NCI-H2227 treated with DMSO at 0.1 percent for 48 hours (cell line): ENCODE measurements at places on chromosomes 11 and 22.

DNA sequence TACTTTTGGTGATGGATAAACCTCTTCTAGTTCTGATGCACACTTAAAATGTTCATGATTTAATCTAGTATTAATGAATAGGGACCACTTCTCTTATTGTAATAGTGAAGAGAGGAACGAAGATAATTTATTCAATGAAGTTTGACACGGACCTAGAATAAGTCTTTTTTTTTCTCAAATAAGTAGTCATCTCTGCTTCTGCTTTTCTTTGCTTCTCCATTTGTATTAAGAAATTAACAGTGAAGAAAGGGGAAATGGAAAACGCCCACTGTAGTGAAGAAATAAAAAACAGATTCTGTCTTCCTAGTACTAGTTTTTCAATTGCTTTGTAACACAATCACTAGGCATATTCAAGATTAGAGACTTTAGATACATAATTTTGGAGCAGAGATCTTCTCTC is 73.0 kb downstream of the CD44 start:
- DNase-seq, result no peak

GRCh38 chr22:40309631-40310030 is 36.7 kb upstream of the ADSL start:
- DNase-seq, result no peak

DNA sequence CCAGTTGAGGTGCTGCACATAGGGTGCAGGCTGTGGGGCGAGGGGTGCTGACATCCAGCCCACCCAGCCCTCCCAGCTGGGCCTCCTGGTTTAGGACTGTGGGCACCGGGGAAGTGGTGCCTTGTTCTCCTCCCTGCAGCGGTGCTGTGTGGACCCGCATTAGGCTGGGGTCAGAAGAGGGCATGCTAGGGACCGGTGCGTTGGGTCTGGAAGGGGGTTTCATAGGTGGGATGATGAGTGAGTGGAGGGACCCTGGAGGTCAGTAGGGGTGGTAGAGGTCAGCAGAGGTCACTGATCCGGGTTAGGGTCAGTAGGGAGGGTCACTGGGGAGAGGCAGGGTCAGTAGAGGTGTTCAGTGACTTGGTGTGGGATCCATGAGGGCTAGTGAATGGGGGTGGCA is 6.7 kb upstream of the MYBPC3 start:
- no peak for DNase-seq

GRCh38 chr11:106424111-106424510 is 346.6 kb downstream of the AASDHPPT start:
- no peak for DNase-seq

- DNase-seq, result no peak
These were observed 34.3 kb downstream of the CYB5R2 start for GRCh38 chr11:7638710-7639642.

- DNase-seq, result no peak
These were observed 43.0 kb upstream of the CCDC134 start for GRCh38 chr22:41757502-41757901.

DNA sequence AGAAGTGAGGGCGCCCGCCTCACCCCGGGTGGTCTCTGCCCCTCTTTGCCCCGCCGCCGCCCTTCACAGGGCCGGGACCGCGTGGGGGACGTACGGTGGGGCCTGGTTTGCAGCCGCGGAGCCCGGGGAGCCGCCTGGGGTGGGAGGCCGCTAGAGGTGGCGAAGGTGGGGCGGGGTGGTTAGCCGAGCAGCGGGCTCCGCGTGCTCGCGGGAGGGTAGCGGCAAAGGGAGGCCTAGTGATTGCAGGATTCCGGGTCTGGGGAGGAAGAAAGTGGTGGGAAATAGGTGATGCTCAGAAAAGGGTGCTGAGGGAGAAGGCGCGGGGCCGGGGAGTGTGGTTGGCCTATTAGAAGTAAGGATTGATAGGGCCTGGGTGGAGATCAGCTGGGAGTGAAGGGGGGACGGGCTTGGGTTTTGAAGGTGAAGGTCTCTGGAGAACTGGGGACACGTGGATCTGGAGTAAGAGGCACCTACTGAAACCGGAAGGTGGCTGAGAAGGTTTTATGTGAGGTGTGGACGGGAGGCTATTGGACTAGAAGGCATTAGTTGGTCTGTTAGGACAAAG is 571 bp downstream of the FAR1 start:
- no peak for DNase-seq

DNA sequence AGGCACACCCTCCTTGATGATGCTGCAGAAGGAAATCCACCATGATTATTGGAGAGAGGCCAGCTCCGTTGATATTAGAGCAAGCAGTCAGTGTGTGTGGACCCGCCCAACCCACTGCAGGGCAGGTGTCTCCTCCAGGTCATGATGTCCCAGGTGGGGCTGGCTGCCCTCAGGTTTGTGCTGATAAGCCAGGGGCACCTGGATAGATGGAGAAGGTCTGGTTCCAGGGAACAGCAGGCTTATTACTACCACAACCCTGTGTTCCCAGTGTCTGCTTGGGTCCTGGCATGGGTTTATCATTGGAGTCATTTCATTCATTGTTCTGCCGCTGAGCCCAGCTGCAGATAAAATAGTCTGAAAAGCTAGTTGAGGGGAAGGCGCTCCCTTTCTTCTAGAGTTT is 181.1 kb upstream of the NECTIN1 start:
- no peak for DNase-seq

GRCh38 chr22:43186272-43187170 is at the start of gene TTLL12:
Gene TTLL12 (minus strand): TSS chr22:43187134. CDS start chr22:43187069, 65 bp downstream.
- peak; percentile 4 for DNase-seq

GRCh38 chr11:2691355-2691761 is 8.4 kb downstream of the KCNQ1OT1 start:
- no peak for DNase-seq

GRCh38 chr11:28535677-28536076 is 427.5 kb downstream of the METTL15 start:
- DNase-seq, result no peak

DNA sequence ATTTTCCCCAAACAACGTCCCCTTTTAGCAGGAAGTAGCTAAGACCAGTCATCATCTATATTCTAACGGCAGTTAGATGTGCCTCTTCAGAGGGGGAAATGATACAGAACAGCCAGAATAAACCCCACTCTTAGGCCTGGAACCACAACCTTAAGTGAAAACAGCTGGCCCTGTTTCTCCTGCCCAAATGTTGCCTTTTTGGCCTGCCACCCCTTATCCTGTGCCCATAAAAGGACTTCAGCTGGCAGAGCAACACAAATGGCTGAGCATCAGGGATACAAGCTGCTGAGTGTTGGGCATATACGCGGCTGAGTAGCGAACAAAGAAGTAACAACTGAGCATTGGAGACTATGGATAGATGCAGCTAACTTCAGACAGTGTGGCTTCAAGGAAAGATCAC is 1491.4 kb downstream of the LRRC4C start:
- no peak for DNase-seq

DNA sequence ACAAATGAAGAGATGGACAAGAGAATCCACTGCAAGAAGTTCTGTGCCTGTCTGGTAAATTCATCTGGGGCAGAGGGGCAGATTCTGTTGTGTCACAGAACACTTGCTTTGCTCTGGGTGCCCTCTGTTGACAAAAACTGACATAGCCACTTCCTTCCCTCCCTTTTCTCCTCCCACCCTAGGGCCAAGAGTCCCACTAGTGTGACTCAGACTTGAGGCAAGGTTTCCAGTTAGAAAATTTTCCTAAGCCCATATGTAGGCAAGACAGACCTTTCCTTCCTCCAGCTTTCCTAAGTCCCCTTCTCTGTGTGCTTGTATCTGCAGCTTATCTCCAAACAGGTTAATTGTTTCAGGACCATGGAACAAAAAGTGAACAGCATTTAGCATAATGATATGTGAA is 106.8 kb downstream of the RBFOX2 start:
- no peak for DNase-seq

GRCh38 chr11:120137611-120138521 is at the start of gene TRIM29:
Gene TRIM29 (minus strand): TSS chr11:120138113. CDS start chr11:120138031, 82 bp downstream.
- DNase-seq, result peak; percentile 43

- DNase-seq, result no peak
These were observed 174.7 kb downstream of the MN1 start for GRCh38 chr22:27626675-27627443.

GRCh38 chr22:43439368-43440103 is 27.7 kb downstream of the MPPED1 start:
- no peak for DNase-seq

GRCh38 chr22:44583061-44583760 is 85.2 kb upstream of the RTL6 start:
- DNase-seq, result no peak

- no peak for DNase-seq
These were observed 4.7 kb downstream of the EIF1AD start for GRCh38 chr11:65997286-65997685.

- no peak for DNase-seq
These were observed 48.0 kb downstream of the LRRC32 start for GRCh38 chr11:76622493-76623094.

DNA sequence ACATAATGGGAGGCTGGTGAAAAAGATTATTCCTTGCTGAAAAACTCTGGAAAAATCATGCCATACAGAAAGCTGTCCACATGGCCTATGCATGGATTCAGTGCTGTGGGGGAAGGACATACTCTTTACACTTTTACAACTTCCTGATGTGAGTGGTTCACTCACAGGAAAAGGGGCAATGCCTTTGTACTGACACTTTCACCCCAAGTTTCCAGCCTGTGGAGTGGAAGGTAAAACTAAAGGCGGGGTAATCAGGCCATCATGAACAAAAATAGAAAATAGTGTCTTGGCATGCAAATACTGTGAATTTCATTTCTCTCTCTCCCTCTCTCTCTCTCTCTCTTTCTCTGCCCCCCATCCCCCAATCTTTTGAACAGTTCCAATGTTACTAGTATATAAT is 281.8 kb downstream of the ETS1 start:
- DNase-seq, result no peak

DNA sequence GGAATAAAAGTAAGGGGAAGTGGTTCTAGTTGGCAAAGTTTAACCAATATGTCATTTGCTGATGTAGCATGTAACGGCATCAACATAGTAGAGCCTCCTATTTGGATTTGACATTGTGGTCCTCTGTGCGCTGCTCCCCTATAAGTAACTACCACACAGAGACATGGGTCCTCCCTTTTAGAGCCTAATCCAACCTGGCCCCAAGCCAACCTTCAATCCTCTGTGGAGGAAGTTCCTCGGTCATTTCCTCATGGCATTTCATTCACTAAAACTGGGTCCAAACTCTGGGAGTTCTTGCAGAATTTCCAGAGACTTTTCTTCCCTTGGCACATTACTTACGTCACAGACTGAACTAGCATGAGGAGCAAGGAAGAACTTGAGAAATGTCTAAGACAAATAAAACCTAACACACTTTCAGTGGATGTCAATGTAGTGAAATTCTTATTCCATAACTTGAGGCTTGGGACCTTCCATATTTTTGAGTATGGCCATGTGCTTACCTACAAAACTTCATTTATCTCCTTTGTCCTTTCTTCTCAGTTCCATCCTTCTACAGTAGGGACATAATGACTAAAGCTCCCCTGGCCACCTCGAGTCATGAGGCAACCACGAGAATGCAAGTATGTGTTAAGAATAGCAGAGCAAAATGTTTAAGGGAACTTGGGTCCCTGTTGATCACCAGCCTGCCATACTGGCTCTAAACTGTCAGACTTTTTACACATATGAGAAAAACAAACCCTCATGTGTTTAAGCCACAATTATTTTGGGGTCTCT is 34.7 kb downstream of the MMP20 start:
- no peak for DNase-seq

DNA sequence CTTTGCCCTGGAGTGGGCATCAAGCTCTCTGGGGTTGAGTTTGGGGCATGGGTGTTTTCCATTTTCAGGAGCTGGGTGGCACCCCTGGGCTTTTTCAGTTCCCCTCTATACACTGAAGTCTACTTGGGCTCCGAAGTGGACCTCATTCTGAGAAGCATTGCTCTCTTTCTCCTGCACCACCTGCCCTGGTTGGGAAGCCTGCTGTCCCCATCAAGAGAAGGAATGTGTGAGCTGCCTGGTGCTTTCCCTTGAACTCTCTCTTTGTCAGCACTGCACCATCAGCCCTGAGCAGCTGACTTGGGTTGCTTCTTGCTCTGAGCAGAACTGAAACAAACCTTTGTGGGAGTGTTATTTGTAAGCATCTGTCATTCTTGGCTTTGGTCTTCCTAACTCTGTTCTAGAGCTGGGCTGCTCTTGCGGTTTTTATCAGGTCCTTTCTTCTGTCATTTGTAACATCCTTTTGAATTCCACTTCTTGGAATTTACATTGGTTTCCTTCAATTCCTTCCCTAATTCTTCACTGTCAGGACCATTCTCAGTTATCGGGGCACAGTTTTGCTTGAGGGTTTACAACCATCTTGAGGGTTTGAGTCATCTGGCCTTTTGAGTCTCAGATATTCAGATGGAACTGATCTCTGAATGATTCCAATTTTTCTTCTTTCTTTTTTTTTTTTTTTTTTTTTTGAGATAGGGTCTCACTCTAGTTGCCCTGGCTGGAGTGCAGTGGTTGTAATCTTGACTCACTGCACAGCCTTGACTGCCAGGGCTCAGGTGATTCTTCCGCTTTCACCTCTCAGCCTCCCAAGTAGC is 20.5 kb downstream of the UBE2L3 start:
- DNase-seq, result no peak

- peak; percentile 25 for DNase-seq
These were observed 14.9 kb downstream of the EHD1 start for GRCh38 chr11:64863391-64864060.

- no peak for DNase-seq
These were observed 13.6 kb downstream of the GATD1 start for GRCh38 chr11:763549-764321.

DNA sequence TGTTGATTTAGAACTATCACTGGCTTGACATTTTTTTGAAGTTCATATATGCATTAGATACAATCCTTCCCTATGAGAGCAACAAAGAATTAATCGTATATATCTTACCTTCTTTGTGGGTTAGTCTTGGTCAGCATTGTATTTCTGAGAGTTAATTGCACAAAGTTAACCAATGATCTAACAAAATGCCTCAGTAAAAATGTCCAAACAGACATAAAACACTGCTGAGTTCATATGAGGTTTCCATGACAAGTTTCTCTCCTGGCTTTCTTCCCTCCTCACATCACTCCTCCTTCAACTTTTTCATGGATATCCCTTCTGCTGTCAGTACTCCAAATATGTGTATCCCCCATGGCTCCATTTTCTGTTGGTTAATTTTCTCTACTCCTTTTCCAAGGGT is 9.0 kb downstream of the MAP6 start:
- DNase-seq, result no peak

- DNase-seq, result no peak
These were observed 1381.5 kb upstream of the TENM4 start for GRCh38 chr11:80822308-80822707.
